CD4-positive, alpha-beta T cell treated with Interleukin-6 at 100 ng/mL for 8 hours (primary cell): ENCODE measurements at places on chromosomes 4 and X.

DNA sequence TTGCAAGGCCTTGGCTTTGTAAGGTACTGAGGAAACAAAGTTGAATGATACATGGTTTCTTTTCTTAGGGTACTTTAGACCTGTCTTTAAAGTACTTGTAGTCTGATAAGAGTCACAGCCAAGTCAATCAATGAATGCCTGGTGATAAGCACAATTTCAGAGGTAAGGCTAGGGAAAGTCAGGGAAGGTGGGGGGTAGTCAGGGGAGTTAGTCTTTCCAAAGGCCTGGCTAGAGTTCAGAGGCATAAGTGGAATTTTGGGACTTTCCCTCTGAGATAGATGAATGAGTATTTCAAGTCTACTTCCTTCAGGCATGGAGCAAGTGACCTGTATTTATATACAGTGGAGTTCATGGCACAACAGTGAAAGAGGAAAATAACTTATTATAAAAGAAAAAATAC lies 78.3 kb downstream of the SLC4A4 start:
- no peak for DNase-seq

- DNase-seq, result no peak
Measured at GRCh38 chr4:10730590-10730989, 46.0 kb upstream of the CLNK start.

GRCh38 chr4:163693211-163693610 lies 198.7 kb downstream of the TMA16 start:
- no peak for DNase-seq

GRCh38 chrX:131366407-131366806 lies 77.3 kb upstream of the IGSF1 start:
- DNase-seq, result no peak

DNA sequence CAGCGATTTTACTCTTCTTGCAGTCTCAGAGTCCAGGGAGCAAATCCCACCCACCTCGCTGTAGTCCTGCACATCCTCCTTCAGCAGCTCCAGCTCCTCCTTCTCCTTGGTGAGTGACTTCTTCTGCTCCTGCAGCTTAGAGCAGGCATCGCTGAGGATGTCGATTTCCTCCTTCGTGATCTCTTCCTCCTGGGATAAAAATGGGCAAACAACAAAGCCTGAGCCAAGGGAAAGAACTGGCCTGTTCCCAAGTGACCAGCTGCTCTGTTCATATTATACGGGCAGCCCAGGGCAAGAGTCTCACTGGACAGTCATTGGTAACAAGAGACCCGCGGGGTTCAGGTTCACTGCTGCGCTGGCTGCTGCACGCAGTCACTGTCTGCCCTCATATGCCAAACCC lies 26.2 kb downstream of the FGFR3 start:
- no peak for DNase-seq

- DNase-seq, result no peak
Measured at GRCh38 chrX:69503782-69504625, at the start of gene NALF2. Gene NALF2, plus strand, starts transcription at chrX:69504326. Its CDS starts 957 bp downstream, at chrX:69505283.

GRCh38 chrX:134727363-134727762 lies 69.1 kb upstream of the PLAC1 start:
- DNase-seq, result no peak

DNA sequence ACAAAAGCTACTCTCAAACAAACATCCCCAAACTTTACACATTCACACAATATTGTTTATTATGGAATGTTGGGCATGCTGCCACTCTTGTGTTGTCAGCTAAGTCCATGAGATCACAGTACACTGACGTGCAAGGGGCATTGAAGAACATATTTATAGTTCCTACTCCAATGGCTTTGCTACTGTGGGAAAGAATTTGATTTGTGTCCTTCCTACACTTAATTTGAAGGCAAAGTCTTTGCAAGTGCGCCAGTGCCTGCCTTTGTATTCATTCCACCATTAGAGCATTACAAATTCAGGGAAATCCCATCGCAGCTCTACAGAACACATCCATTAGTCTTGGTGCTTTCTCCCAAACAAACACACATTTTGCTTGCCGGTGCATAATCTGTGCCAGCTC lies 45.4 kb upstream of the FTHL17 start:
- no peak for DNase-seq

- DNase-seq, result no peak
Measured at GRCh38 chr4:17854036-17854435, 43.3 kb downstream of the NCAPG start.

GRCh38 chr4:89397441-89397840 lies 89.8 kb upstream of the GPRIN3 start:
- DNase-seq, result no peak

DNA sequence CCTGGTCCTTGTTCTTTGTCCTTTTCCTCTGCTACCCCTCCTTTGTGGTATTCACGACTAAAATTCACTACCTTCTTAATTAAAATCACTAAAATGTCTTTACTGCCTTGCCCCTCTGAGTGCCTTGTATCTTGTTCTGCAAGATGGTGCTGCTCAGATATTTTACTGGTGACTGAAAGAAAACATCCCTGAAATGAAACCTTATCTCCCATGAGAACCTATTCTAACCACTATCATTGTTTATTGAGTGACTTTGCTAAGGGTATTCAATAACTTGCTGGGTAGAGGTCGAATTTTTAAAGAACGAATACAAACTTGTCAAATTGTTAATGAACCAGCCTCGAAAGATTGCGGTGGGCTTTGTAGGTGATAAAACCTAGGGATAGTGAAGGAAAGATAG lies 52.8 kb downstream of the SPRY1 start:
- DNase-seq, result no peak

- peak; percentile 7 for DNase-seq
Measured at GRCh38 chr4:76251441-76252270, at the start of gene FAM47E. Gene FAM47E, plus strand, starts transcription at chr4:76251721. Its CDS starts 26 bp downstream, at chr4:76251747.

DNA sequence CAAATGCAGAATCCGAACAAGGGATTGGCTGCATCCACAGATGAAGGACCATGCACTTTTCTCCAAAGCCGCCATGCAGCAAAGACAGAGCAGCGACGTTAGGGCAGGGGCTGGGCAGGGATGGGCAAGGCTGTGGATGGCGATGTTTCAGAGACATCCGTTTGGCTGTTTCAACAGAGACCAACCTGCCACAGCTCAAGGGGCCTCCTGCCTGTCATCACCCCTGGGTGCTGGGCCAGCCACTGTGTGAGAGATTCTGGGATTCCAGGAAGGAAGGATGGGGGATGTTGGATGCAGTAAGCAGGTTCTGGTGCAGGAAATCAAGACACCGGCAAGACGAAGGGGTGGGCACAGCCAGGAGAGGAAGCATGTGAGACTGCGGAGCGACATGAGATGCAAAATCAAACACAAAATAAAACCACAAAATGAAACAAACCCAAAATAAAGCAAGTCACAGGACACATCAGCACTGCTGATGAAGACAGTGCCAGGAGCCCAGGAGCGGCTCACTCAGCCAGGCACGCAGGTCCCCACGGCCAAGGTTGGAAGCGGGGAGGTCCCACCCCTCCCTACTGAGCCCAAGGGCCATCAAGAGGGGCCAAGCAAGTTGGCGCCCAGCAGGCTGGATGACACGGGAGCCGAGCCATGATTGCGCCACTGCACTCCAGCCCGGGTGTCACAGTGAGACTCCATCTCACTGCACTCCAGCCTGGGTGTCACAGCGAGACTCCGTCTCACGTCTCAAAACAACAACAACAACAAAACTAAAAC lies 68.1 kb downstream of the FAM53A start:
- peak; percentile 28 for DNase-seq

DNA sequence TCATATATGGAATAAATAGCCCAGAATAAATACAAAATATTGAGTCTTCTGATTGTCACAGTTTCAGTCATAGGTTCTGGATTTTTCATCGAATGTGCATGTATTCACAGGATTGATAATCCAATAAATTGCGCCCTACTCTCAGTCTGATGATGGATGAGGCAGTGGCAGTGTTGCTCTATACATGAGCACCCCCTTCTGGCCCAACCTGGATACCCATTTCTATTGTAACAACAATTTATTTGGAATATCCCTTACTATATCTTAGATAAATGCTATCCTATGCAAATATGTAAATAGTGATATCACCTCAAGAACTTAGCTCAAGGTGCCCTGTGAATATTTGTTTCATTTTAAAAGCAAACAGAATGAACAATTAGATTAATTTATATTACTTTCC lies 733.7 kb upstream of the PABPC4L start:
- no peak for DNase-seq

DNA sequence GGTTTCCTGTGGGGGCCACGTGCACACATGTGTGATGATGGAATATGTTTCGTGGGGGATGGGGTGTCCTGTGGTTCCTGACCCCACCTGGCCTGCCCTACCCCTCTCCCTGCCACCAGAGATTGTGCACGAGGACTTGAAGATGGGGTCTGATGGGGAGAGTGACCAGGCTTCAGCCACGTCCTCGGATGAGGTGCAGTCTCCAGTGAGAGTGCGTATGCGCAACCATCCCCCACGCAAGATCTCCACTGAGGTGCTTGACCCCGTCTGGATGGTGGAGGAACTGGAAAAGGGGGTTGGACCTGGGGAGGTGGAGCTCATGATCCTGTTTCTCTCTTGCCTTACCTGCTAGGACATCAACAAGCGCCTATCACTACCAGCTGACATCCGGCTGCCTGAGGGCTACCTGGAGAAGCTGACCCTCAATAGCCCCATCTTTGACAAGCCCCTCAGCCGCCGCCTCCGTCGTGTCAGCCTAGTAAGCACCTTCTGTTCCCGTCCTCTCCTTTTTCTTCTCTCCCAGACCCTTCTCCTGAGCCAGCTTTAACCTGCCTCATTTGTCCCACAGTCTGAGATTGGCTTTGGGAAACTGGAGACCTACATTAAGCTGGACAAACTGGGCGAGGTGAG lies 5.9 kb downstream of the CDK16 start:
- DNase-seq, result no peak

- DNase-seq, result no peak
Measured at GRCh38 chr4:76943129-76943620, 6.4 kb upstream of the SEPTIN11 start.

DNA sequence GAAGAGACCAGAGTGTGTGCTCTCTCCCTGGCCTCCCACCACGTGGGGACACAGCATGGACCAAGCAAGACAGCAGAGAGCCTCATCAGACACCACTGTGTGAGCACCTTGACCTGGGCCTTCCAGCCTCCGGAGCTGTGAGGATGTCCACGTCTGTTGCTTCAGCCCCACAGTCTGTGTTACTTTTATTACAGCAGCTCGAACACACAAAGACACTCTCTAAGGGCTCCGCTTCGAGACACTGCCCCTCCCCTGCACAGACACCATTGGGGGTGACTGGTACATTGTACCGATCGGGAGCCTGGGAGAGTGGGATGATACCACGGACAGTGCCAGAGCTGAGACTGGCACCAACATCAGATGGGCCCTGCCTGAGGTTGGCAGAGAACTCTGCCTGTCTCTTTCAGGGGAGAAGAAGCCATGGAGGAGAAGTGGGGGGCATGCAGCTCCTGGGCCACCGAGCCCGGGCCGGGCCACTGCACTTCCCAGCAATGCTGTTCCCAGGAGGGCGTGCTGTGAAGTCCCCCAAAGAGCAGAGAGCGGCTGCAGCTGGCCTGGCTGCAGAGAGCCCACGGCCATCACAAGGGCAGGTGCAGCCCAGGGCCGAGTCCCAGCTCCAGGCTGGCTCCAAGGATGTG lies 48.1 kb upstream of the HMX1 start:
- DNase-seq, result no peak

DNA sequence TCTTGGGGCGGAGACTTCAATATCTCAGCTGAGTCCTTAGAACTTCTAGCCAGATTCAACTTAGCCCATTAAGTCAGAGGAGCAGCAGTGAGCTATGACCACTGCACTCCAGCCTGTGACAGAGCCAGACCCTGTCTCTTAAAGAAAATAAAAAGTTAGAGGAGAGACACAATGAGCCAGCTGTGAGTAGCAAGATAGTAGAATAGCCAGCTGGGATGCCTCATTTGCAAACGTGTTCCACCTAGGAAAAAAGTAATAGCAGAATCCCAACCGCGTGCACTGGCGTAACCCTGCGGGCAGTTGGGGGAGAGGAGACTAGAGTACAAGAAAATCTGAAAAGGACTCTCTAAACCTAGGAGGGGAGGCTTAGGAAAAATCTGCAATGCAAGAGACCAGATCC lies 133.2 kb upstream of the ANXA3 start:
- DNase-seq, result no peak

DNA sequence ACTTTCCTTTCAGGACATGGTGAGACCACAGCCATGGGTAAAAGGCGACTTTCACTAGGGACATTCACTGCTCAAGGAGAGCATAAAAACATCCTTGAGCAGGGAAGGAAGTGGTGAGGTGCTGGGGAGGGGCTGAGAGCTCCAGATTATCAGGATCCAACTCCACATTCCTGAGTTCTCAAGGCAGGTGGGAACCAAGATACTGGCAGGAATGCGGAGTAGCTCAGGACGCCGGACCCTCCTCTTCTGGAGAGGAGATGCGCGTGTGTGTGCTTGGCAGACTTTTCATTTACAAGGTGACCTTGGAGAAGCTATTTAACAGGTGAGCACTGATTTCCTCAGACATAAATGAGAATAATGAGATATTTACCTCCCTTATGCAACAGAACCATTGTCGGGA lies 41.3 kb upstream of the TXK start:
- DNase-seq, result no peak

DNA sequence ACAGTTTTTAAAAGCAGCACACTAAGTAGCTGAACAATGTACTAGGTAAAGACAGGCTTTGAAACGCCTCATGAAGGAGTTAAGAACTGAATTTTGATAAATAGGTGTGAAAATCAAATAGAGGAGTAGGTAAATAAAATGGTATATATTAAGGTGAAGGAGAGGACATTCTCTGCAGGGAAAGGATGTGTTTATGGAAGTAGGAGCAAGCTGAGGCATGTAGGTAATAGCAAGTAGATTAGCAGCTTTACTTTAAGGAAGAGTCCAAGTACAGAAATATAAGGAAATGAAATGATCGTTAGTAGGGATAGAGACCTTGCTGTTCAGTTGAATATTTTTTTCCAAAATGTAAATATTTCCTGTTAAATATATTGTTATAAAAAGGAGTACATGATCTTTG lies 12.5 kb downstream of the METAP1 start:
- DNase-seq, result no peak

DNA sequence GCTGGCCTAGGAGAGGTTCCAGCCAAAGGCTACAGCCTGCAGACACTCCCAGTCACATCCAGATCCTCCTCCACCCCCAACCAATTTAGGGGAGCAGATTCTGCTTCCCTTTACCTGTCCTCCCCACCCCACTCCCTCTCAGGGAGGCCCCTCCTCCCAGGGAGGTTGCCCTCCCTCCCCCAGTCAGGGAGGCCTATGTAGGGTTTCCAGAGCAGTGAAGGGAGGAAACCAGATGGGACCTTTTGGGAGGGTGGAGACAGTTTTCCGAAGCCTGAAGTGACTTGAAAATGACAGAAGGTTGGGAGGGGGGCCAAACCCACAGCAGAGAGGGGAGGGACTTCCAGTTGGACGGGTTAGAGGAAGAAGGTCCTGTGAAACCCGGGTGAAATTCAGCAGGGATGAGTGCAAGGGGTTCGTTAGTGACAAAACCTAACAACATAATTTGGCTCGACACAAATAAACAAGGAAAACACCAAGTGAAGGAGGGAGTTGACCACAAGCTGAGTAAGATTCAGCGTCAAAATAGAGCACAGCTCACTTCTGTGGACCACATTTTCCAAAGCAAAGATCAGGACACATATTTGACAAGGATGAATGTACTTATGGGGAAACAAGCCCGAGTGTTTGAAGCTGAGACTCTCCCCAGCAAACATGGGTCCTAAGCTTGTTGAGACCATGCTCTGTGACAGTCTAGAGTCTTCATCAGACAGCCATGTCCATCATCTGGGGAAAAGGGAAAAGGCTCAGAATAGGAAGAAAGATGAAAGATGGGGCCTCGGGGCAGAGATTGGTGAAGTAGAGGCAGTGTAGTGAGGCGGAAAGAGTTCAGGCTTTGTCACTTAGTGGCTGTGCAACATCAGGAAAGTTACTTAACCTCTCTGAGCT lies 46.4 kb downstream of the PRPS1 start:
- DNase-seq, result peak; percentile 45
